Activated naive CD4-positive, alpha-beta T cell treated with anti-CD3 and anti-CD28 coated beads, Interleukin-2, amount 10 ng/mL, durations not matched to agents 7 days and 5 days (primary cell): ENCODE measurements at places on chromosomes 6 and 20.

DNA sequence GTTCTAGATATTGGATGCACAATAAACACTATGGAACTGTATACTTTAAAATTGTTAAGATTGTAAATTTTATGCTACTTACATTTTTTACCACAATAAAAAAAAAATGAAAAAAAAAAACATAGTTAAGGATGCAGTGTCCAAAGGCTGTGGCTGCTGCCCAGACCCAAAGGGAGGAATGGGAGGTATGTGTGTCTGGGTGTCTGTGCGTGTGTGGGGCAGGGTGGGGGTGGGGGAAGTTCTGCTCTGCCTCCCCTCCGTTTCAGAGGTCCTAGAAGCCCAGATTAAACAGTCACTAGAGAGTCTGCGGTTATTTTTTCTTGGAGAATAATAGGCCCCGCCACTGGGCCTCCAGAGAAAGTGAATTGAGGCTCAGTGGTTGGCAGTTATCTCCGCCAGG is 136.4 kb upstream of the ARMC2 start:
- DNase-seq, result no peak

GRCh38 chr20:50874758-50875665 is 56.2 kb downstream of the ADNP start:
- no peak for DNase-seq

DNA sequence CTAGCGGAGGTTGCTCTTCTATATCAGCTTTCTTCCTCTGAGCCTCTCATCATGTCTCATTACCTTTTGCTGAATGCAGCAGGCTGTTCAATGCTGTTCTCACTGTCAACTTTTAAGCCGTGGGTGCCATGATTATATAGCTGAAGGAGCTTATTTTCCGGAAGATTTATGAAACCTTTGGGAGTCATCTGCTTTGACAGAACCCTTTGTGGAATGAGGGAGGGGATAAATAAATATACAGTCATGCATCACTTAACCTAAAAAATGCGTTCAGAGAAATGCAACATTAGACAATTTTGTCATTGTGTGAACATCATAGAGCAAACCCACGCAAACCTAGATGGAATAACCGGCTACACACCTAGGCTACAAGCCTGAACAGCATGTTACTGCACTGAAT is 102.2 kb upstream of the AKAP12 start:
- no peak for DNase-seq

- no peak for DNase-seq
Measured at GRCh38 chr20:43921227-43921780, 6.7 kb downstream of the TOX2 start.

GRCh38 chr6:37048851-37049757 is 43.6 kb downstream of the FGD2 start:
- DNase-seq, result peak; percentile 86

GRCh38 chr6:36756786-36757185 is 59.2 kb downstream of the RAB44 start:
- DNase-seq, result no peak

DNA sequence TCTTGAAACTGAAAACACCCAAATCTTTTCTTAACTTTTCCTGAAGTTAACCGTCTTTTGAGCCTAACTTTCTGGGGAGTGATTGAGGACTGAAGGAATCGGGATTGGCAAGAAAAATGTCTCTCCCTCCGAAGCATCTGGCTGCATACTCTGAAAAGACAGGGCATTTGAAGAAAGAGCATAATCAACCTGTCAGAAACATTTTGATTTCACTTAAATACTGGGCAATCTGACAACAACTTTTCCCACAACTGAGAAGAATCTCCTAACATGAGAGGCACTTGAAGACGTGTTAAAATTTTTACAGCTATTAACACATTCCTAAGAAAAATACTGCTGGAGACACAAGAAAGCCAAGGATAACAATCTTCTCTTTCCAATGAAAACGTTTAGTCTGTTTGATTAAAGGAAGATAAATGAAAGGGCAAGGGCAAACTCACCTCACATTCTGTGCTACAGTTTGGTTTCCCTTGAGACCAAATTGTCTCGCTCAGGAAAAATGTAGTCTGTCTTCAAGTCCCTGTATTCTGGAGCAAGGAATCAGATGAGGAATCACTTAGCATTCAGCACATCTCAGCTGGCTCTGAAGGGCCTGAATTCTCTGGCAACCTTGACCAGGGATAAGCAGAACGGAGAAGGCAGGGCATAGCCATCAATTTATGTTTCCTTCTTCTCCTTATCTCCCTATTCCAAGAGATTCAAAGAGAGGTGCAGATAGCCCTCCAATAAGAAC is 76.1 kb downstream of the TBX18 start:
- DNase-seq, result no peak

DNA sequence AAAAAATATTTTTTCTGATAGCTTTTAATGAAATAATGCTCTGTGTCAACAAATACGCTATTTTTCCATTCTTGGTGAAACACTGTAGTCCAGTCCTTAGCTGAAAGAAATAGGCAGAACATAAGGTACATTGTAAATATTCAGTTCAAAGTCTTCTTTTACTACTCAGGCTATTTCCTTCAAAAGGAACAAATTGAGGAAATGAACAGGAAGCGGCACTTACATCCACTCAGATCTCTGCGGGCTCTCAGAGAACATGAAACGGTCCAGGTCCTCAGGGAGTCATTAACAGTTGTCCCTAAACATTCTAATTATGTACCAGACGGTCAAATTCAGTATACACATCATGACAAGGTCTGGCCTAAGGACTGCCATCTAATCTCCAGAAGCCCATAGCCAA is 212.6 kb downstream of the KIF16B start:
- DNase-seq, result no peak

GRCh38 chr6:45609141-45609638 is 231.5 kb upstream of the SUPT3H start:
- no peak for DNase-seq

DNA sequence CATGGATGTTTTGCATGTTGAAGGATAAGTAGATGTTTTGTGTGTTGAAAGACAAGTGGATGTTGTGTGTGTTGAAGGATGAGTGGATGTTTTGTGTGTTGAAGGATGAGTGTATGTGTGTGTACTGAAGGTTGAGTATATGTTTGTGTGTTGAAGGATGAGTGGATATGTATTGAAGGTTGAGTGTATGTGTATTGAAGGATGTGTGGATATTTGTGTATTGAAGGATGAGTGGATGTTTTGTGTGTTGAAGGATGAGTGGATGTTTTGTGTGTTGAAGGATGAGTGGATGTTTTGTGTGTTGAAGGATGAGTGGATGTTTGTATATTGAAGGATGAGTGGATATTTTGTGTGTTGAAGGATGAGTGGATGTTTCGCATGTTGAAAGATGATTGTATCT is 325.0 kb downstream of the CDH4 start:
- no peak for DNase-seq

- no peak for DNase-seq
Measured at GRCh38 chr20:20668639-20669038, 43.8 kb downstream of the RALGAPA2 start.

- no peak for DNase-seq
Measured at GRCh38 chr6:20839630-20840029, 305.4 kb downstream of the CDKAL1 start.

GRCh38 chr20:13142143-13142542 is 78.9 kb upstream of the ISM1 start:
- no peak for DNase-seq

GRCh38 chr6:169838346-169839028 is 87.1 kb downstream of the ERMARD start:
- no peak for DNase-seq

GRCh38 chr6:2900221-2900807 is 2.8 kb downstream of the SERPINB9 start:
- DNase-seq, result no peak

DNA sequence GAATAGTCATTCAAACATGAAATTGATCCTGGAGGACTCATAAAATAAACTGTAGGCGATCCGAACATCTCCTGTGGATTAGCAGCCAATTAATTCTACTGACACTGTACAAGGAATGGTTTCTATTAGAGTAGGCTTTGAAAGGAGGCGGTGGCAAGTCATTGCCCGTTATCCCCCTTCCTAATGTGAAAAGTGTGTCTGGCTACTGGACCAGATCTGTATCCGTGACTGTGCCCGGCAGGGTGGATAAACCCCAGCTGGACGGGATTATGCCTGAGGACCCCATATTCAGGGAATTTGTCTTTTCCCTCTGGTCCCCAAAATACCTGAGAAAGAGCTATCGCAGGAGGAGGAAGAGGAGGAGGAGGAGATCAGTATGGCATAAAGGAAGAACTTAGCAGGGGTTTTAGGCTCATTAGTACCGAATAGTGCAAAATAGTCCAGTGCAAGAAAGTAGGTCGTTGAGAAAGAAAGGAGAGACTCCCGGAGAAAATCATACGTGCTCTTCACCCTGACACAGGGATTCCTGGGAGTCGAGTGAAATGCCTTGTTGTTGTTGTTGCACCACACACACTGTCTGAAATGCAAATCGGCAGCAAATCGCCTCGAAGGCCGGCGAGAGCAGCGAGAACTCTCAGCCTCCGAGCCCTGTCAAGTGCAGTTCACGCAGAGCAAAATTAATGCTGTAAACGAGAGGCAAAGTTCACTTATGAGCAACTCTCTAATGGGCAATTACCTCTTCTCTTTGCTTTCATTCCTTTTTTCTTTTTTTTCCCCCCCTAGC is 178.9 kb upstream of the ARID1B start:
- DNase-seq, result no peak

DNA sequence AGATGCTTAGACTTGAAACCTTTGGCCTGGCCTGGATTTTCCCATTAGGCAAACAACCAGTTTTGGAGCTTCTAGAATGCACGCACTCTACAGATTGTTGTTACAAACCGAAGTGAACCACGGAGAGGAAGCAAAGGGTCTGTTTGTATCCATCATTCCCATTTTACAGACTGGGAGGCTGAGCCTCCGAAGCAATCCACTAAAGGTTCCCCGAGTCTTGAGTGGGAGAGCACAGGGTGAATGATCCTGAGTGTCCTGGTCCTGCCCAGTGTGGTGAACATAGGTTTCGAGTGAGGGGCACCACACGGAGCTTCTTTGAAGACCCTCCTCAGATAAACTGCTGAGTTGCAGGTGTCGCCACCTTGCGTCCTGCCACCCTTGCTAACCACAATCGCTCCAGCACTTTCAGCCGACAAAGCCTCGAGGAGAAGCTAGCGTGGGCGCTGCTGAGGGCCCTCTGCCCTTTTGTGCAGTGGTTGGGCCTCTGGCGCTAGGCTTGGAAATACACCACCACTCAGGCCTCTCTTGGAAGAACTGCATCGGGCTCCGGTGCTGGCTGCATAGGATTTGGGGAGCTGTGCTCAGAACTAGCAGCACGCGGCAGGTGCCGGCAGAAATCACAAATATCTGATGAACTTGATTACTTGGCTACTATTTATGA is 1.4 kb upstream of the PRDM13 start:
- no peak for DNase-seq

GRCh38 chr6:153801917-153802316 is 237.1 kb upstream of the OPRM1 start:
- no peak for DNase-seq

- DNase-seq, result no peak
Measured at GRCh38 chr6:38138374-38138773, 318.8 kb downstream of the ZFAND3 start.

GRCh38 chr6:37867756-37868446 is 48.4 kb downstream of the ZFAND3 start:
- DNase-seq, result no peak

GRCh38 chr6:134932535-134933470 is 17.1 kb downstream of the ALDH8A1 start:
- DNase-seq, result no peak

- no peak for DNase-seq
Measured at GRCh38 chr20:825710-826421, 7.6 kb upstream of the FAM110A start.

DNA sequence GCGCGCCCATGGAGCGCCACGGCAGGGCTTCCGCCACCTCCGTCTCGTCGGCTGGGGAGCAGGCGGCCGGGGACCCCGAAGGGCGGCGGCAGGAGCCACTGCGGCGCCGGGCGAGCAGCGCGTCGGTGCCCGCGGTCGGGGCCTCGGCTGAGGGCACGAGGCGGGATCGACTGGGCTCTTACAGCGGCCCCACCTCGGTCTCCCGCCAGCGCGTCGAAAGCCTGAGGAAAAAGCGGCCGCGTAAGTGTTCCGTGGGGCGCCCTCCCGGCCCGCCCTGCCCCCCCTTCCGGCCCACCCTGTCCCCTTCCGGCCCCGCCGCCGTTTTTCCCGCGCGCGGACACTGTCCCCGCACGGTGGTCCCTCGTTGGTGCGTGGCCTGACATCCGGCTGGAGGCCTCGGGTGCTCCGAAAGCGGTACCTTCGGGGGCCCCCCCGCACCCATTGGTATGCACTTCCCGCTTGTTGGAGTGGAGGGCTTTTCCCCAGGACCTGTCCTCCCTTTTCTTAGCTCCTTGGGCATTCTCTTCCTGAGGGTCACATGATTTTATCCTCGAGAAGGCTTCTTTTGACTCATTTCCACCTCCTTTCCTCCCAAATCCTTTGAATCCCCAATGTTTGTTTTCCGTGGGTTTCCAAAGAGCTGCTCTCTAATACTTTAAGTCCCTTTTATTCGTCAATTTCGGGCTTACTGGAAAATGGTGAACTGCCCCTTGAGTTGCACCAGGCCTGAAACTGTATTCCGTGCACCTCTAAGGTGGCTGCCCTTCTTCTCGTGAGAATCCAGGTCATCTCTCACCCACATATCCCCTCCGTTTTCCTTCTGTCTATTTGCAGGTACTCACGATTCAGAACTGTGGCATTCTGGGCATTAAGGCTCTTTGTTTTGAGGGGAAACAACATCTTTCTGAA is 556 bp downstream of the PANK2 start:
- peak; percentile 65 for DNase-seq

GRCh38 chr6:27795697-27796494 is 116.3 kb downstream of the OR2B2 start:
- DNase-seq, result peak; percentile 54

DNA sequence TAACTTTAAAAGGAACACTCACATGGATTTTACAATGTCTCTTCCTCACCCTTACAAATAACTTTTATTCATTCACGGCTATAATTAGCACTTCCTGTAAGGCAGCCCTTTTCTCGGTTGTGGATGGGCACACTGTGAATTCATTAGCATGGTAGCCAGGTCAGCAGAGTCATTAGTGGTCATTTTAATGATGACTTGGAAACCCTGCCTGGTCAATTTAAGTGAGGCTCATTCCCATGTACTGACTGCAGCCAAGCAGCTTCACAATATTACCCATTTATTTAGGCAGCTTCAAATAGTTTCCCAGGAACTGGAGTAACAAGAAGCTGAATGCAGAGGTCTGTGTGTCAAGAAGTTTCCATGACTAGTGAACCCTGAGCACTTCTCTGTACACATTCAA is 248.8 kb downstream of the KHDC1L start:
- no peak for DNase-seq

- DNase-seq, result no peak
Measured at GRCh38 chr6:152948150-152948768, 34.6 kb downstream of the FBXO5 start.
